ENCODE measurements at places on chromosomes 1 and 21.

- DNase-seq, result no peak
These were observed 436 bp downstream of the CHI3L1 start for GRCh38 chr1:203186091-203186445.

- DNase-seq, result peak; percentile 50
These were observed 188.2 kb downstream of the ZBTB18 start for GRCh38 chr1:244239261-244239770.

DNA sequence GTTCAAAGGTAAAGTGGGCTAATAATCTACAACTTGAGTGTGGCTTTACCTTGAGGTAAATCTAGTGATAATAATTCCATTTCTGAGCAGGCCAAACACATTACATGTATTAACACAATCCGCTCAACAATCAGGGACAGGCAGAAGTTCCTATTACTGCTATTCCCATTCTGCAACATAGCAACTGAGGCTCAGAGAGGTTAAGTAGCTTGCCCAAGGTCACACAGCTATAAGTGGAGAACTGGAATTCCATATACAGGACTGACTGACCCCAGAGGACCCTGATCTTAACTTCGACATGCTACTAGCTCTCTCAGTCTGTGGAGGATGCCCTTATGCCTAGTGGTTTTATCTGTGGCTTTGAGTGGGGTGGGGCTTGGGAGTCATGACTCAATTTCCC lies 110.1 kb downstream of the TRABD2B start:
- no peak for DNase-seq

- no peak for DNase-seq
These were observed 15.0 kb upstream of the IL20 start for GRCh38 chr1:206850401-206850800.

DNA sequence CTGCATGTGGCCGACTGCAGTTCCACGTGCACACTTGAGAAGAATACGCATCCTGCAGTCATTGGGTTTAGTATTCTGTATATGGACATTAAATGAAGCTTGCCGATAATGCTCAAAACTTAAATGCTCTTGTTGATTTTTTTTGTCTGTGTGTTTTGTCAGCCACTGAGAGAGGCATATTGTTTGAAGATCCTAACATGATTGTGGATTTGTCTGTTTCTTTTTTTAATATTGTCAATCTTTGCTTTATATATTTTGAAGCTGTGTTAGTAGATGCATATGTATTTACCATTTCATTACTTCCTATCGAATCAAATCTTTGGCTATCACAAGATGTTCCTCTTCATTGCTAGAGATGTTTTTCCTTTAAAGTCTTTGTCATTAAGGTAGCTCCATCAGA lies 73.2 kb downstream of the FHAD1 start:
- DNase-seq, result no peak

GRCh38 chr1:168821434-168821833 lies 92.4 kb upstream of the DPT start:
- DNase-seq, result no peak

- DNase-seq, result no peak
These were observed 2.2 kb downstream of the NUAK2 start for GRCh38 chr1:205319081-205320018.

- no peak for DNase-seq
These were observed 20.5 kb upstream of the NRDC start for GRCh38 chr1:51899022-51899421.

DNA sequence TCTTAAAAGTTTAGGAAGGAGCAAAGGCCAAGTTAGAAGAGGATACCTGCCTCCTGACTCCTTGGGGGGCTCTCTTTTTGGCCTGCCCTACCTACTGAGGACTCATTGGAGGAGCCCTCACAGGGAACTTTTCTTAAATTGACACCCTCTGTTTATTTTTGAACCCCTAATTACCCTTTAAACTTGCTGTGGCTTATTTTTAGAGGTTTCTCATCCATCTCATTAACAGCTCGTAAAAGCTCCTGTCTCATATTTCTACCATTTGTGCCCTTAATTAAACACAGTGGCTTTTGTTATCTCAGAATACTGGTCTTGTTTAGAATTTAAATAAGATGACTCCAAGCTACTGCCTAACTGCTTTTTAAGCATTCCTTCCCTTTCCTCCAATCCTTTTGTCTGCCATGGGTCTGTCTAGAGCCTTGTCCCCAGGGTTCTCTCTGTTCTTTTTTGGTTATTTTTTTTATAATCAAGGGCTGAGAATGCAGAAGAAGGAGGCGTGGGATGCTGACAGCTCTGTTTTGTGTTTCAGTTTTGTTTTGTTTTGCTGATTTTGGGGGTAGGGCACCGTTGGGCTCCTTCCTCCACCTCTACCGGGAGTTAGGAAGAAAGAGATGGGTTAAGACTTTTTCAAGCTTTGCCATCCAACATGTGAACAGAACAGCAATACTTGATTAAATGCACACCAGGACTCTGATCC lies 78.0 kb downstream of the SYT6 start:
- peak; percentile 78 for DNase-seq

DNA sequence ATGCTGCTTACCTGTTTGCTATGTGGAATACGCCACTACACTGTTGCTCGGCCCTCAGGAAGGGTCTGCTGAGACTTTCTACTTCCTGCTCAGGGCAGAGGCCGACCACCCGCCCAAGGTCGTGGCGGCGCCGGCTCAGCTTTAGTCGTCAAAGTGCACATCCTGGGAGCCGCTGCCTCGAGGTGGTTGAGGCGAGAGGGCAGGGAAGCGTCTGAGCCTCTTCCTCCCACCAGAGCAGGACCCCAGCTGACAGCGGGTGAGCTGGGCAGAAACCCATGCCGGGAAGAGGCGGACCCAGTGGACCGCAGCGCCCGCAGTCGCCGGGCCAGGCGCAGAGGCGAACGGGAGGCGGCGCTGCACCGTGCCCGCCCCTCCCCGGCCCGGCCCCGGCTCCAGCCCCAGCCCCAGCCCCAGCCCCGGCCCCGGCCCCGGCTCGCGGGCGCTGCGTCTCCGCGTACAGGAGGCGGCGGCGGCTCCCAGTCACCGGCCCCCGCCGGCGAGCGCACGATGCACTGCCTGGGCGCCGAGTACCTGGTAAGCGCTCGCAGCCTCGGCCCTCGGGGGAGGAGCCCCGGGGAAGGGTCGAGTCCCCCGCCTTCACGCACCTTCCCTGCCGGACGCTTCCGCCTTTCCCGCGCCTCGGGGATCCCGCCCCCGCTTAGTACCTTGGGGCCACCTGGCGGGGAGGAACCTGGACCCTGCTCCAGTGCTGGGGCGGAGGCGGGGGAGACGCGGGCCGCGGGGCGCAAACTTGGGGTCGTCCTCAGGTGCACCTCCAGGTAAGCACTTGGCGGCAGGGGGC lies at the start of gene SLC44A3:
TSS of gene SLC44A3 (plus strand) at position 413 of the 802 bp plus-strand sequence. CDS start at position 508, 95 bp downstream.
- peak; percentile 88 for DNase-seq

DNA sequence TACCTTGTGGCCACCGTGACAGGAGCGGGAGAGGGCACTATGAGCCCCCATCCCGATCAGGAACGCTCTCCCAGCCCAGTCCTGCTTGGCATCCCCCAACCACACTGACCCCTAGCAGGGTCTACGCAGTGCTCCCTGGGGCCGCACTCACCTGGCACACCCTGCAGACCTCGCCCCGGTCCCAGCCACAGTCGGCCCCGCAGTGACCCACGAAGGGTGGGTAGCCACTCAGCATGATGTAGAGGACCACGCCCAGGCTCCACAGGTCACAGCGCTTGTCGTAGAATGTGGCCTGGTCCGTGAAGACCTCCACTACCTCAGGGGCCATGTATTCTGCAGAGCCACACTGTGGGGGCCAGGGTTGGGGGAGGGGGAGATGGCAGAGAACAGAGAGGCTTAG lies 11.1 kb upstream of the KNCN start:
- no peak for DNase-seq

- DNase-seq, result no peak
These were observed 48.7 kb downstream of the NTMT2 start for GRCh38 chr1:170194451-170194850.

GRCh38 chr1:145711213-145711651 lies 4.1 kb upstream of the PDZK1 start:
- no peak for DNase-seq

DNA sequence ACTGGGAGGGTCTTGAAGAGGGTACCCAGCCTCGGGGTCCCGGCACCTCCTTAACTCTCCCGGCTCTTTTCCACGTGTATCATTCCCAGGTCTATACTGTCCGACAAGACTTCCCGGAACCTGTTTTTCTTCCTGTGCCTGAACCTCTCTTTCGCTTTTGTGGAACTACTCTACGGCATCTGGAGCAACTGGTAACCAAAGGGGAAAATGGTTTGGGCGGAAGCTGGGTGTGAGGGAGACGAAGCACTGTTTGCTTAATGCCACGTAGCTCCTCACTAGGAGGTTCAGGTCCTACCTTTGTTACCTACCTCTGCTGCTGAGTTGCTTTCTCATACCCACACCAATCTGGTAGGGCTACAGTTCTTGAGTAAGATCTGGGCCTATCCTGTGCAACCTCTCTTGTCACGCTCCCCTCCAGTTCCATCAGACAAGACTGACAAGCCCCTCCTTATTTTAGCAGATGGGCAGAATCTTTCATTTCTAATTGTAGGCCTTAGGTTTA lies 642 bp downstream of the SLC30A7 start:
- peak; percentile 32 for DNase-seq

DNA sequence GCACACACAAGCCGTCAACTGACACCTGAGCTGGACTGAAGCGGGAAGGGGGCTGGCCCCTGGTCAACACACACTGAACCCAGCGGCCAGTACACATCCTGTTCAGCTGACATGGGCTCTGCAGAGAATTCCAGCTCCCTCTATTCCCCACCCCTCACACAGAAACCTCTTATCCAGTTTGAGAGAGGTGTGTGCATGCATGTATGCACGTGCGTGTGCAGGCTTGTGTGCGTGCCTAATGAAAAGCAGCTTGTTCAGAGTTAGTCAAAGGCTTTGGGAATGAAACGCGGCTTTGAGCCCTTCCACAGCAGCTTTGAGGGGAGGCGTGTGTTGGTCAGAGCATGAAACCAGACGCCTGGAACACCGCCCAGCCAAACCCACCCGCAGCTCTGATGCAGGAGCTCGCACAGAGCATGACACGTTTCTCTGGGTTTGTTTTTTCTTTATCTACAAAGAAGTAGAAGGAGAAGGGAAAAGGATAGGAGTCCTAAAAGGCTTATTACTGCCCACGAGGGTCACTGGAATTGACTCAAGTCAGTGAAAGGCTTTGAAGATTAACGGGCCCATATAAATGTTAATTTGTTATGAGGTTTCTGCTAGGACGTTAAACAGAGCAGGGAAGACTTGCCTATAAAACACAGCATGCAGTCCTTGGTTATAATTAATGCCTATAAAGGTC lies 184.2 kb downstream of the ETS2 start:
- peak; percentile 50 for DNase-seq

GRCh38 chr1:23601135-23601967 lies 42.0 kb upstream of the ID3 start:
- no peak for DNase-seq

DNA sequence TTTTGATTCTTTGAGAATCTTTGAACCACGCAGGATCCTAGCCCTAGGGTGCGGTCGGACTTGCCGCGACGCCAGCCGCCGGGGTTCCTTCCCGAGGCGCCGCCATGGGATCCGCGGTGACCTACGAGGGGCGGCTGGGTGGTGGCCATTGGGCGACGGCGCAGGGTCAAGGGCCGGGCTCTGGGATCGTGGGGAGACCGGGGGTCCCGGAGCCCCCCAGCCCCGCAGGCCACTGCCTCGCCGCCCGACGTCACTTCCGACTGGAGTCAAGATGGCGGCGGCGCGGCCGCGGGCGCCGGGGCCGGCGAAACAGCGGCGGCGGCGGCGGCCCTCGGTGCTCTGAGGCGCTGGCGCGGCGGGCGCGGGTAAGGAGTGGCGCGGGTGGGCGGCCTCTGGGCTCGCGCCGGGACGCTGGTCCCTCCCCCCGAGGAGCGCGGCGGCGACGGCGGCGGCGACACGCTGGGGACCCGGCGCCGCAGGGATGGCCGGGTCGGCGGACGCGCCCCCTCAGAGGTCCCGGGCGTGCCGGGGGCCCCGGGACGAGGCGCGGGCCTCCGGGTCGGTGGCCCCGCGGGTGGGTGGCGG lies at the start of gene PRDM2:
TSS of gene PRDM2 (plus strand) at position 253 of the 585 bp plus-strand sequence. CDS start 15,418 bp downstream, outside the sequence.
- peak; percentile 58 for DNase-seq

DNA sequence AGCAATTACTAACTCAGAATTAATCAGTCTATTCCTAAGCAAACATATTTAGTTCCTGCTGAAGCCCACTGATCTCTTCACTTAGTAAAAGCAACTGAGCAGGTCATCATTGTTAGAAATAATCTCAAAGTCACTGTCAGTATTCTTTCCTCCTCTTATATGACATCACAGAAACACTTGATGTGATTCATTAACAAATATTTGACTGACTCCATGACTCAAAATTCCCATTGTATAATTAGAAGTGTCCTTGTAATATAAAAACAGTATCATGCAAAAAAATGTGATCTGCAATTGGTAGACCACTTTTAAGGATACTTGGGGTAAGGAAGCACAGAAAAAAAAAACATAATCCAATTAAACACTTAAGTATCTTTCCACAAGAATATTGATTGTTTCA lies 194.4 kb downstream of the DPYD start:
- DNase-seq, result no peak

DNA sequence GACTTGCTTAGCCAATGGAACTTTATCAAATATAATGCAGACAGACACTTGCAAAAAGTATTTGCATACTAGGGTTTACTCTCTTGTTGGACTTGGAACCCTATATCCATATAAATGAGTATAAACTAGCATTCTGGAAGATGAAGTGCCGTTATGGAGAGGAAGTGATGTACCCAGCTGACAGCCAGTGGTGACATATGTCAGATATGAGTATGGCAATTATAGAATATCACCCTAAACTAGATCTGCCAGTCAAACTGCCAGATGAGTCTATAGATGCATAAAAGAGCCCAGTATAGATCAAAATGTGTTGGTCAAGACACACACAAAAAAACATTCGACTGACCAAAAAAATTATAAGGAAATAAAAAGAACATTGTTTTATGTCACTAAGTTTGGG lies 739.3 kb downstream of the PLA2G4A start:
- DNase-seq, result peak; percentile 47

GRCh38 chr1:116474921-116475849 lies 95.6 kb downstream of the CD58 start:
- peak; percentile 34 for DNase-seq

DNA sequence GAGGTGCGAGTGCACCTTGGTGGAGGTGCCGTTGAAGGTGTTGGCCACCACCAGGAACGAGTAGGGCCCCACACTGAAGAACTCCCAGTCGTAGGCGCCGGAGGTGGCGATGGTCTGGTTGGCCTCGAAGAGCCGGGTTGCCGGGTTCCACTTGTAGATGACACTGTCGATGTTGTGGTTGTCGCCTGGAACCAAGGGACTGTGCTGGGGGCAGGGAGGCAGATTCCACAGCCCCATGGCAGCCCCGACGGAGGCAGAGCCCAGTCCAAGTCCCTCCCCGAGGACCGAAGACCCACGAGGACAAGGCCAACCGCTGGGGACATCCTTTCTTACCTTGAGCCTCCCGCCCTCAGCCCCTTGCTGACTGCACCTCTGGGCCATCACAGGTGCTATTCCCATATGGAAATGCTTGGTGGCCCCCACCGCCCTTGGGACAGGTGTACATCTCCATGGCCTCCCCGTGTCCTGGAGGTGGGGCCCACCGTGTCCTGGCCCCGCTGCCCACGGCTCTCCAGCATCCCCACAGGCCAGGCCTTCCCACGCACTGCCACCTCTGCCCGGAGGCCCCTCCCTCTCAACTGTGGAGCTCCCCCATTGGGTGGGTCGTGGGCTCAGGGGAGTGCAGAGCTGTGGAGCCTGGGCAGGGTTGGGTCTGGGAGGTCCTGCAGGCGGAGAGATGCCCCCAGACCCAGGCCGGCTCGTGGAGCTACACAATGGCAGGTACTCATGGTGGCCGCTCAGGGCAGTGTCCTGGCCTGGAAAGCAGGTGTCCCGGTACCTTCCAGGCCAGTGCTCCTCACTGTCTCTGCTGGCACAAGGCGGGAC lies 17.9 kb downstream of the KRTAP10-1 start:
- no peak for DNase-seq

GRCh38 chr1:161153176-161153575 lies 602 bp upstream of the UFC1 start:
- no peak for DNase-seq

GRCh38 chr1:9490605-9491339 lies 48.5 kb upstream of the SLC25A33 start:
- DNase-seq, result peak; percentile 4
